Activated CD4-positive, alpha-beta T cell treated with anti-CD3 and anti-CD28 coated beads, Interleukin-2, amount 50 U/mL, for 24 hours (primary cell): ENCODE measurements at places on chromosomes 6 and 20.
A peak's percentile ranks its signal among the peaks of the same experiment; 100 is the strongest.

DNA sequence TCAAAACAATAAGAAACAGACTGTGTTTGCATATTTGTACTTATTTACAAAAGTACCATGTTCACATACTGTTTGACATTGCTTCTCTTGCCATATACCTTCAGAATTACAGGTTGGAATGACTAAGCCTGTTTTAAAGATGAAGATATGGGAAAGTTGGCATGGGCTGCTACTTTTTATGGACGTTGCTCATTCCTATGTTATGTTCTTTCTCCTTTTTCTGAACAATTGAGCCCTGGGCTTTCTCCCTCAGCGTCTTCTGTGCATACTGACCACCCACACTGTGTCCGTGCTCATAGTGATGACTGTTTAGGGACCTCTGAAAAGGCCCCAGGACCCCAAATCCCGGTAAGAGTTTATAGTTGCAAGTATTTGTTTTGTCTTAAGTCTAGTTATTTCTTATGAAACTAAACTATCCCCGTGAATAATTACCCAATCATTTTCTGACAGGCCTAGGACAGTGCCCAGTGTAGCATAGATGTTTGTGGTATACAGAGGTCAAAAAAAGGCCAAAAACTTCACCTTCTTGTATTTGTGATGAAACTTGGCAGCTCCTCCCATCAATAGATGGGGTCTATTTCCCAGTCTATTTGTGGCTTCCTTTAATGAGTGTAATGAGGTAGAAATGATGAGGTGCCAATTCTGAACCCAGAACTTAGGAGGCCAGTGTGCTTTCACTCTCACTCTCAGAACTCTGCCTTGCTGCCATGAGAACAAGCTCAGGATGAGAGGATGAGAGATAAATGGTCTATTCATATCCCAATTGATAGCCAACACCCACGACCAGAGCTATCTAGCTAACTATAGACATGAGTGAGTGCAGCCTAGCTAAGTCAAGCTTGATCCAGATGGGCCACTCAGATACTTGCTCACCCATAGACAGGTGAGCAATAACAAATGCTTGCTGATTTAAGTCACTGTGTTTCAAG is 40.9 kb downstream of the GSTA4 start:
- DNase-seq: no peak

DNA sequence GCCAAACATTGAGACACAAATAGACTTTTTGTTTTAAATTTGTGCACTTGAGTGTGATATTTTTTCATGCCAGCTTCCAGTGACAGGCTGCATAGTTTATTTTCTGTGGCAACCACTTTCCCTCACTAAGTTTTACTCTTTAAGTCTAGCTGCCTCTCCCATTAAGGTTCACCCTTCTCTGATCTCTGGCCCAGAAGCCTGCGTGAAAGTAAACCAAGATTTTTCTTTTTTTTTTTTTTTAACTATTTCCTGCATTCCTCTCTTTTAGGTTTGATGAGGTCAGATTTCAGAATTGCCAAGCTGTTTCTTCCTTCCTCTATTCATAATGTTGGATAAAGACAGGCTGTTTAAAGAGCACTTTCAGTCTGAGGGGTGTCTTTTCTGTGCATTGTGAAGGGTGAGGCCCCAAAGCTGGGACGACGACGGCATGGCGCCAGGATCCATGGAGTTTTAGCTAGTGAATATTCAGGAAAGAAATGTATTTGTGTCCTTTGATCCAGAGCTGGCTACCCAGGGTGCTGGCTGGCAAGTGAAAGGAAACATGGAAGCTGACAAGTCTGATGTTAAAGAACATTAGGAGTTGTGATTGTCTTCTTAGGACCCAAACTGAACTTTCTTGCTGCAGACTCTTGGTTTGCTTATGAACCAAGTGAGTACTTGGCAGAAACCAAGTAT is 50.7 kb downstream of the DOK5 start:
- DNase-seq: no peak

- no peak for DNase-seq
These were observed 183.4 kb upstream of the CNR1 start for GRCh38 chr6:88349511-88349910.

DNA sequence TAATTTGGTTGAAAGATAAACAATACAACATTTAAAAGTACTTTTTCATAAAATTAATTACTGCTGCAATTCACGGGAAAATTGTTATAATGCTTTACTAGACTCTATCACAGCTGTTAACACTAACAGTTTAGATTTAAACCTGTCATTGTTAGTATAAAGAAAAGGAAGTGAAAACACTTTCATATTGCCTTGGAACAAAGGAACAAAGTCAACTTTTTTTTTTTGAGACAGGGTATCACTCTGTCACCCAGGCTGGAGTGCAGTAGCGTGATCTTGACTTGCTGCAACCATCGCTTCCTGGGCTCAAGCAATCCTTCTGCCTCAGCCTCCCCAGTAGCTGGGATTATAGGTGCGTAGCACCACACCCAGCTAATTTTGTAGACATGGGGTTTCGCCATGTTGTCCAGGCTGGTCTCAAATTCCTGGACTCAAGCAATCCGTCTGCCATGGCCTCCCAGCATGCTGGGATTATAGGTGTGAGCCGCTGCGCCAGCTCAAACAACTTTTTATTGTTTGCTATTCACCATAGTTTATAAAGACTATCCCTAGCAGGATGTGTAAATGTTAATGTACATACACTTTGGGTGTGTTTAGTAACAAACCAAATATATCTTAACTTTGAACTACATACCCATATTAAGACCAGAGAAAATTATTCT is 22.1 kb downstream of the SLC35A1 start:
- DNase-seq: no peak

- DNase-seq: no peak
These were observed 356.7 kb downstream of the FRK start for GRCh38 chr6:115704028-115704427.

DNA sequence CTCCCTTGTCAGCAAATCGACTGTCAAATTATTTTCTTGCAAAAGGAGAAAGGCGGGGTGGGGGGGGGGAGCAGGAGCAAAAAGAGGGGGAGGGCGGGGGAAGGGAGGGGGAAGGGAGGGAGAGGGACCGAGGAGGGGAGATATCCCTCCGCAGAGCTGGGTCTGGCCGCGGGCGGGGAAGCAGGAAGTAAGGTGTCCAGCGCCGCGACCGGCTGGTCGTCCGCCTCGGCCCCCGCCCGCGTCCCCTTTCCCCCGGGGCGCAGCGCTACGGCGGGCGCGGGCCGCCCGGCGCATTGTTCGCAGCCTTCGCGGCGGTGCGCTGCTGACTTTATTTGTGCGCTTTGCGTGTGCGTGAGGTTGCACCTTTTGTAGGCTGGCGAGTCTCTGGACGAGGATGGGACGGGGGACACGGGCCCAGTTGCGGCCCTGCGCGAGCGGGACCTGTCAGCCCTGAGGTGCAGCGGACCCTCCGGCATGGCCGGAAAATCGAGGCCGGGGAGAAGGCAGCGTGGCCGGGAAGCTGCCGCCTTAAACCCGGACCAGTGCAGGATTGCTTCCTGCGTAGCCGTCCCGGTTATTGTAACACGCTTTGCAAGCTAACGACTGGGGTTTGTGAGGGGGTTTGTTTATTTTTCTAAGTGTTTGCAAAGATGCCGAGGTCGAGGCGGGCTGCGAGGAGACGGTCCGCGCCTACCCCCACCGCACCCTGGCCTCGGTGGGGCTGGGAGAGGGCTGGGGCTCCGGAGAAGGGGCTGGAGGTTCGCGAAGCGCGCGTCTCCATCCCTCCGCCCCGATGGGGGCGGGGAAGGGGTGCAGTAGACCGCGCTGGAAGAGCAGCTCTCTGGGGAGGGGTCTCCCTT is 675 bp upstream of the TRERF1 start:
- peak; percentile 47 for DNase-seq

DNA sequence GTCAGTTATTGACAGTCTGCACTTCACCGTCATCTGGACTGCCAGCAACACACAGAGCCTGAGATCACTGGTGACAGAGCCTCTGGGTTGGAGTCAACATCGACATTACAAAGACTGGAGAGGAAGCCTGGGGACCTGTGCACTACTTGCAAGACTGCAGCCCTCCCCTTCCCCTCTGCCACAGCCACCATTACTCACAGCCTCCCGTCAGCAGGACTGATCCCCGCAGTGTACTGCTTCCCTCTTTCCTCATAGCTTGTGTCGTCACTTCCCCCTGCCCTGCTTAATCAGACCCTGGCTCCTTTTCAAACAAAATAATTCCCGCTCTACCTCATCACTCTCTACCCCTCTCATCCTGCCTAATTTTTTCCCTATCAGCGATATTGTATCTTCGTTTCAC is 235.5 kb upstream of the KCNQ5 start:
- no peak for DNase-seq

DNA sequence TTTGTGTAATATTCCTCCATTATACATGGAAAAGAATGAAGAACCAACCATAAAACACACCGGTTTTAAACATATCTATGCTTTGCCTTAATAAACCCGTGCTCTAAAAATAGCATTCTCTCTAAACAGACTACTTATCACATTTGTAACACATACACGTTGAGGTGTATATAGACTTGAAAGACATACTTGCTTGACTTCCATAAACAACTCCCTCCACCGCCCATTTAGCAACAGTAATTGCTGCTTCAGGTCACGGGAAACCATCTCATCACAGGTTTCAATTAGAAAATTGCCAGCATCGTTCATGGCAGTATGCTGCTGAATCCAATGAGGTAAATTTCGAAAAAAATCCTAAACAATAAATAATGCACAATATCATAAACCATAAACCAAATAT is 174.0 kb downstream of the SYNE1 start:
- DNase-seq: no peak

DNA sequence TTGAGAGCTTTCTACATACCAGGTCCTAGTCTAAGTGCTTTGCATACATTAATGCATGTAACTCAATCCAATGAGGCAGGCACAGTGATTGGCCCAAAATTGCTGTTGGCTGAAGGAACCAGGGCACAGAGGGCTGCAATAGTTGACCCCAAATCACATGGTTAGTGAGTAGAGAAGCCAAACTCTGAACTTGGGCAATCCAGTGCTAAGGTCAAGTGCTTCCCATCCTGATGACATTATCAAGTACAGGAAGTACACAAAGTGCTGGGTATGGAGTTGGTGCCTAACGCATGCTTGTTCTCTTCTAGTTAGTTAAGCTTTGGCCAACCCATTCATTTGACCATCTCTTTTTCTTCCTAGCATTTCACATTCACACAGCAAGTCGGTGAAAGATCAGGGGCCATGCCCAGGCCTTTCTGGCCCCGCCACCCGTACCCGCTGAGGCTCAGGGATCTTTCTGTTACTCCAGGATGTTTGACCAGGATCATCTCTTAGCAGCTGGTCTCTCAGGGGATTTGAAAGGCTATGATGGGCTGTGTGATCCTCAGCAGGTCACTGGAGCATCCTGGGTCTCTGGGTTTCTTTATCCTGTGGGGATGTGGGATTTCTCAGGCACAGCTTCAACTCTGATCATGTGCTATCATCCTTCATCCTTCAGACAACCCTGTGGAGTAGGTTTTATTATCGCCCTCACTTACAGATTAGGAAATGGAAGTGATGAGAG is 7.0 kb downstream of the KCNB1 start:
- no peak for DNase-seq
